ENCODE measurements at places on chromosomes 16 and 17.
A peak's percentile ranks its signal among the peaks of the same experiment; 100 is the strongest.

DNA sequence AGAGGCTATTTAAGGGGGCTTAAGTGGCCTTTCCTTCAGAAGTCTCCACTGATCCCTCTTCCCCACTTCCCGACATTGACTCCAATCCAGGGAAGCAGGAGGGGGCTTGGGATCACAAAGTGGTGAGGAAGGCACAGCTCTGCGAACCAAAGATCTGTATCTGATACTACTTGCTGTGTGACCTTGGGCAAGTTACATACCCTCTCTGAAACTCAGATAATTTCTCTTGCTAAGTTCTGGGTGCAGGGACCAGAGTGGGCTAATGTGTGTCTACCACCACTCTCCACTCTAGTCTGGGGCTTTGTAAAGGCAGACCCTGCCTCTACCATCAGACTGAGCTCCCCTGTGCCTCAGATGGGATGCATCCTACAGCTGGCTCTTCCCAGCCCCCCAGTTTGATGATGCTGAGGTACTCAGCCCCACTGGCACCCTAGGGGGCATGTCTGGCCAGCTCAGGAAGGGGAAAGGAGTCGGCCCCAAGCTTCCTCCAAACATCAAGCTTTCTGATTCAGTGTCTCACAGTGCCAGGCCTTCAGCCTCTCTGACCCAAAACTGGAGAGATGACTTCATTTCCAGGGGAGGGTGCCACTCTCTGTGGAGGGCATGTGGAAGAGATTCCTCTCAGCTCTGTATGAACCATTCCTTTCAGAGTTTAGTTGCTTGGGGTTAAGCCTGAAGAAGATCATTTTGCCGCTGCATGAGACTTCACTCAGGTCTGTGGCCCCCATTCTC is 10.9 kb downstream of the DLX4 start:
- no peak for DNase-seq

DNA sequence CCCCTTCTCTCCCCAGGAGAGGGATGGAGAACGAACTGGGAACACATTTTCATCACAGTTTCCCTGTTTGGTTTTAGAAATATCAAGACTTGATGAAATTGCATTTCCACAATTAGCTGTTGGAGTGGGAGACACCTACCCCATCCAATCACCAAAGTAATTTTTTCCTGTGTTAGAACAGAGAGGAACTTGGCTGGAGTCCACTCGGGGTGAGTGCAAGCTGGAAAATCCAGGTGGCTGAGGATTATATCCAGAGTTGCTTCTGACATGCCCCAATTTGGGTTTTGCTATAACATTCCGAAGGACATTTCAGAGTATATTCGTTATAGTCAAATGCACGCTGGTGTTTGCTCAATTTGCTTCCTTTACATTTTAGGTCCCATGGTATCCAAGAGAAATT is 231.8 kb downstream of the C16orf95 start:
- no peak for DNase-seq

DNA sequence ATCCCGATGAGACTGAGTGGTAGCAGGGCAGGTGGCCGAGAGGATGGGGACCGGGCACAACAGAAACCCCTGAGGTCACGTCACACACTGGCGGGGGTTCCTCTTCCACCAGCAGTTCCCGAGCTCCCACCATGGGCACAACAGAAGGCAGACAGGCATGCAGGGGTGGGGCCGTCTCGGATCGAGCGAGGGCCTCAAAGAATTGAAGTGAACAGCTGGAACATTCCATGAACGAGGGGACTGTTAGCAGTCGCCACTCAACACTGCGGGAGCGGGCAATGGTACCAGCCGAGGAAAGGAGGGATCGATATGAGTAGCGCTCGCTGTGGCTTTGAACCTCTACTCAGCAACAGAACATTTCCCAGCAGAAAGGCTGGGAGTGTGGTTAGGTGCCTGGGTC is 5.3 kb downstream of the CEP131 start:
- DNase-seq = no peak

DNA sequence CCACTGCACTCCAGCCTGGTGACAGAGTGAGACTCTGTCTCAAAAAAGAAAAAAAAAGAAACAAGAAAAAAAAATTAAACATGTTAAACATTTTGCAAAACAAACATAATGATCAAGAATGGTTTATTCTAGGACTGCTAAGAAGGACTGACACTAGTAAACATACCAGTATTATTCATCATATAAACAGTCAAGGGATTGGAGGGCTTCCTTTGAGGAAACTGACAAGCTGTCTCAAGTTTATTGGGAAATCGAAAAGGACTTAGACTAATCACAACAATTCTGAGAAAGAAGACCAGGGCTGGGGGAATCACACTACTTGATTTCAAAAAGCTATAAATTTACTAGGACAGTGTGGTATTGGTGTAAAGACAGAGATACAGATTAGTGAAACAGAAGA is 75.5 kb downstream of the MYH10 start:
- no peak for DNase-seq

DNA sequence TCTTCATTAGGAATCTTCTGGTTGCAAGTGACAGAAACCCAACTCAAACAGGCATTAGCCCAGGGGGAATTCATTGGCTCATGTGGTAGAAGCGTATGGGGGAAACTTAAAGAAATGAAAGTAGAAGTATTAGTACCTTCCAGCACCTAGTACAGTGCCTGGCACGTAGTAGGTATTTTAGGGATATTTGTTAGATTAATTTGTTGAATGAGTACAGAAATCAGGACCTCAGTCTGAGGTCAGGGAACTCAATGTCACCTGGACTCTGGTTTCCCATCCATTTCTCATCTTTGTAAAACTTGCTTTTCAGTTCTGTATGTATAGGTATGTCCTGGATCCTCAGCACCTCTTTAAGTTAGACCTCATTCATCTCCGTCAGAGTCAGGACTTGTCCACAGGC is 32.5 kb downstream of the TMC5 start:
- DNase-seq = no peak

GRCh38 chr16:69367980-69368379 is 16.4 kb upstream of the TMED6 start:
- no peak for DNase-seq

GRCh38 chr17:31480904-31481782 is 89.7 kb downstream of the RAB11FIP4 start:
- DNase-seq = no peak

GRCh38 chr17:51764387-51764971 is 394.0 kb downstream of the CA10 start:
- peak; percentile 54 for DNase-seq

- DNase-seq = no peak
These were observed 1080.1 kb upstream of the RBFOX1 start for GRCh38 chr16:6252541-6252940.

DNA sequence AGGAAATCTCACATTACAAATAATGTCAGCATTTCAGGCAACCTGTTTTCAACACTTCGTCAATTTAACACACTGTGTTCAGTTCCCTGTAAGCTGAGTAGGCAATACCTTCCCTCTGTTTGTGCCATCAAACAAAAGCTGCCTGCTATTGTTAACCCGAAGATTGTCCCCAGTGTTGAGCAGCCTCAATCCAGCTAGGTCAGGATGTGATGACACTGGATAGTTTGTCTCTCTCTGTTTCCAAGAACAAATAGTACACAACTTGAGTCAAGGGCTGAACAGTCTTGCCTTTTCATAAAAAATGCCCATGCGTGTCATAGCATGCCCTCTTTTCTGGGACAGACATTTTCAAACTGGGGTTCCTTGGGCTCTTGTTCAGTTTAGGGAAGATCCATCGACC is 36.4 kb downstream of the HSD17B2 start:
- DNase-seq = no peak

- DNase-seq = no peak
These were observed 295.1 kb upstream of the SOX9 start for GRCh38 chr17:71825687-71826086.

- no peak for DNase-seq
These were observed 187.2 kb upstream of the CHMP6 start for GRCh38 chr17:80804466-80804865.

DNA sequence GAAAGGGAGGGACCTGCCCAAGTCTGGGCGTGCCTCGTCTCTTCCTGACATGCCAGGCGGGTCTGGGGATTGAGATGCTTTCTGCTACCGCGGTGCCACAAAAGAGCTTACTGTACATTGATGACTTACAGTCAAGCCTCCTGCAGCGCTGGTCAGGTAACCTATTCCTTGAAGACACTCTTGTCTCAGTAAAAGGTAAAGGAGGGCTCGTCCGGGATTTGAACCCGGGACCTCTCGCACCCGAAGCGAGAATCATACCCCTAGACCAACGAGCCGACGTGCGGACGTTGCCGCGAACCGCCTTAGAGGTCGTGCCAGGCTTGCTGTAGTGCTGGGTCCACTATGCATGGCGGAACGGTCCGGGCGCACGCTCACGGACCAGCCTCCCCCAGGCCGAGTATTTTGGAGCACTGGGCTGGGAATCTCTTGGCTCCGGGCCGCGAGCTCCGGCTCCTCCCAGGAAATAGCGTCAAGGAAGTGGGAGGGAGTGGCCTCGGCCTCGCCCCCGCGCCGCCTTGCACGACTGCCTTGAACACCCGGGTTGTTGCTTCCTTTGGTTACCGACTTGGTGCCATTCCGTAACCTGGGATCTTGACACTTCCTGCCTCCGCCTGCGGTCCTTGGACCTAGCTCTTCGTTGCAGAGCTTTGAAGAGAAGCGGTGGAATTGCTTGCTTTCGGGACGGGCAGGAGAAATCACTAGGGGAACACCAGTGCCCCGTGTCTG is 12.4 kb upstream of the AURKB start:
- DNase-seq = peak; percentile 90

GRCh38 chr16:78599271-78599670 is 499.8 kb downstream of the WWOX start:
- DNase-seq = no peak

- DNase-seq = peak; percentile 63
These were observed 618 bp downstream of the TRIM47 start for GRCh38 chr17:75877752-75878173.

DNA sequence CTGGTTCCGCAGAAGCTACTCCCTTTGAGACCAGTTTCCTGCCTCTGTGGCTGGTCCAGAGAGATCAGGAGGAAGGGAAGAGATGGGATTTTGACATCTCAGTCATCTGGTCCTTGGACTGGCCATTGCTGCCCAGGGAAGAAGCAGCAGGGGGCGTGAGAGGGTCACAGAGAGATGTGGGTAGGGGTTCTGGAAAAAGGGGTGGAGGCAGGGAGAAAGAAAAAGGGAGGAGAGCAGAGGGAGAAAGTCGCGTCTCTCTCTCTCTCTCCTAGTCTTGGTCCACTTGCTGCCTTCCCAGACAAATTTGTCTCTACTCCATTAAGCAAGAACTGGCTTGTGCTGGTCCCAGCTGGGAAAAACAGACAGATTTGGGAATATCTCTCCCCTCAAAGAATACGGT is 4.4 kb downstream of the SHBG start:
- DNase-seq = peak; percentile 79

- peak; percentile 84 for DNase-seq
These were observed 499 bp downstream of the PIP4K2B start for GRCh38 chr17:38798614-38799500.

GRCh38 chr17:47844227-47844626 is 3.2 kb upstream of the SCRN2 start:
- peak; percentile 37 for DNase-seq

DNA sequence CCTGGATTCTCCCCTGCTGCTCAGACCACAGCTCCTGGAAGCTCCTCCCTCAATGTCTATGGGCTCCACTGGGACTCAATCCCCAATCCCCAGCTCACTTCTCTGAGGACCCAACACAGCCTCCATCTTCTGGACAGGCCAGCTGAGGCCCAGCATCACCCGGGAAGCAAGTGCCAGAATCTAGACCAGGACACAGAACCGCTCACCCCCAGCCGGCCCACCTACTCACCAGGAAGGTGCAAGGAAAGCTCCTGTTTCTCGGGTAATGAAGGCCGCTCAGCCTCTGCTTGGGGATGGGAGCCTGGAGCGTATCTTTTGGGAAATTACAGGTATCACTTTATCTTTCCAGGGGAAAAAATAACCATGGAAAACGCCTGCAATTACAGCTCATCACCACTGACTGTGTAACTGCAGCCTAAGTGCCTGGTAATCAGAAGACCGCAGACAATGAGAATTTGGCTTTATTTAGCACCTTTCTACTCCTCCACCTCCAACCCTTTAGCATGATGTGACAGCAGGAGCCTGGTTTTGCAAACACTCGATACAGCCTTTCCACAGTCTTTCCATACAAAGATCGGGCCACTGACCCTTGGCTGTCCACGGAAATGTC is 49.6 kb upstream of the RPL38 start:
- DNase-seq = no peak

DNA sequence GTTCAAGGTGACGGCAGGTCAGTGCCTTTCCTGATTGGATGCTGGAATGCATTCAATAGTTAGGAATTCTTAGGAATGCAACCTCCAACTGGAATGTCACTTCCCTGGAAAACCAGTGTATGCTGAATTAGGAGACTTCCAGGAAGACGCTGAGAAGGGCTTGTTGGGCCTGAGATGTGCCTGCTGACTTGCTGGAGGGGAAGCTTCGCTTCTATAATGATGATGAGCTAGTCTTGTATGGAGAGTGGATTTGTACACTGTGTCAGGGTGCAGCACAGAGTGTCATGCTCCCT is 45.6 kb downstream of the SMPD3 start:
- no peak for DNase-seq

DNA sequence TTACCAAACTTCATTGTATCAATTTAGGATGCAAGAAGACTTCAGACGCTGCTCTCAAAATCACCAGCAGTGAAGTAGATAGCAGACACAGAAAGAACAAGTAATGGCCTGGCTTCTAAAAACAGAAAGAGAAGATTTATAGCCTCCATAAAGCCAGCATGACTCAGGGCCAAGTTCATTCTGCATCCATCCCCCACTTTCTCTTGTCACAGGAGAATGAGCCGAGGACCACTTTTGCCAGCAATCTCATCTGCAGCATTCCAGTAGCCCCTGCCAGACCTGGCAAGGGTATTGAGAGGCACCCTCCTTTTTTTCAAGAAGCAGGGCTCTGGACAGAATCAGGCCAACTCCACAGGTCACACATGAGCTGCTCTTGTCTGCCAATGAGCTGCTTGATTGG is 355.4 kb upstream of the SOX9 start:
- DNase-seq = no peak

DNA sequence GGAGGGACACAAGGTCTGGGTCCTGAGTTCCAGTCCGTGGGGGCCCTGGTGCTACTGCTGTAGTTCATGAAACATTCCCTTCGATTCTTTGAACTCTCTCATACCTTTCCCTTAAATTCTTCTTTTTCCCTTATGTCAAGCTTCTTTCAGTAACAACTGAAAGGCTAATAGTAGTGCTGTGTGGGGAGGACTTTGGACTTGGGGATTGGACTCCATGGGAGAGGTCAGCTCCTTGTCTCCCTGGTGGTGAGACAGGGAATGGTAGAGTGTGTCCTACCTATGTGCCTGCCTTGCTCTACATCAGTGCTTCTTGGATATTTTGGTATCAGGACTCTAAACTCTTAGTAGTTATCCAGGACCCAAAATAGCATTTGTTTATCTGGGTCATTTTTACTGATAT is 628.1 kb downstream of the WWOX start:
- DNase-seq = peak; percentile 17

- no peak for DNase-seq
These were observed 5.7 kb upstream of the WSB1 start for GRCh38 chr17:27288183-27288582.
